Stimulated activated CD8-positive, alpha-beta memory T cell treated with anti-CD3 and anti-CD28 coated beads, Interleukin-15, amount 100 ng/mL, for 4 hours (primary cell): ENCODE measurements at places on chromosomes 6 and 20.

DNA sequence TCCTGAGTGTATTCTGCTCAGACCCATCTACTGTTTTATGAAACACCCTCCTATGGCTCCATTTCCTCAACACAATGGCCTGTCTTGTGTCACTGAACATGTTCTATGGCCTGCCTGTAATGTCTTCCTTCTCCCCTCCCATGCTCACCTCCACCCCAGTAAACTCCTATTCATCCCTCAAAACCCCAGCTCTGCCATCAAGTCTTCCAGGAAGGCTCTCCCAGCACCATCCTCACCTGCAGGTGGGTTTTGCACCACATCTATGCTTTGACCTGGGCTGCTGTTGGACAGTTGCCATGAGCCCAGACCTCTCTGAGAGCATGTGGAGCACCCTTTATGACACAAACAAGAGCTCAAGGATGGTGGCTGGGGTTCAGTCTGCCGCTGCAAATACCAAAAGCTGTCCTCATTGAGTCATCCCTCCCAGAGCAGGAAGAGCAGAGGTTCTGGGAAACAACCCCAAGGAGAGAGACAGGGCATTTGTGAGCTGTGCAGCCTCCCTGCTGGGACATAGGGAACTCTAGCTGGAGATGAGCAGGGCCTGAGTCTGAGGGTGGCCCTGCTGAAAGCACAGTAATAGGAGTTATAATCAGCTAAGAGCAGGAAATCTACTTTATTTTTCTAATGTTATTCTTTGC lies 93.8 kb upstream of the CD93 start:
- DNase-seq: no peak

DNA sequence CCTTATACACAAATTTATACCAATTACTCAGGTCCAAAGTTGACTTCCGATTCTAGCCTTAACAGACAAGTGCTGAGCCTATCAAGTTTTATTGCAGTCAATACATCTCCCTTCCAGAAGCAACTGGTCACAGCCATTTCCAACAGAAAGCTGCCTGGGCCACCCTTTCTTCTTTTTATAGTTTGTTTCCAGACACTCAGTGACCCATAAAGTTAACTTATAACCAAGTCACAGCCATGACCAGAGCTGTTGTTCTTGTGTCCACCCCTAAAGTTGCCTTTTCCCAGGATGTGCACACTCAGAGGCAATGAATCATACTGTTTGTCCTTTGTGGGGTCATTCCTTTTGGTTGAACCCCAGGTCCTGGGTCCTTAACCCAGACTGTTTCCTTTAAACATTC lies 89.9 kb downstream of the CD83 start:
- DNase-seq: no peak

- DNase-seq: no peak
Measured at GRCh38 chr20:3931664-3932063, 42.5 kb downstream of the PANK2 start.

- no peak for DNase-seq
Measured at GRCh38 chr6:119352001-119352400, 2.4 kb upstream of the MAN1A1 start.

GRCh38 chr6:132919045-132919860 lies 104.9 kb downstream of the RPS12 start:
- no peak for DNase-seq

DNA sequence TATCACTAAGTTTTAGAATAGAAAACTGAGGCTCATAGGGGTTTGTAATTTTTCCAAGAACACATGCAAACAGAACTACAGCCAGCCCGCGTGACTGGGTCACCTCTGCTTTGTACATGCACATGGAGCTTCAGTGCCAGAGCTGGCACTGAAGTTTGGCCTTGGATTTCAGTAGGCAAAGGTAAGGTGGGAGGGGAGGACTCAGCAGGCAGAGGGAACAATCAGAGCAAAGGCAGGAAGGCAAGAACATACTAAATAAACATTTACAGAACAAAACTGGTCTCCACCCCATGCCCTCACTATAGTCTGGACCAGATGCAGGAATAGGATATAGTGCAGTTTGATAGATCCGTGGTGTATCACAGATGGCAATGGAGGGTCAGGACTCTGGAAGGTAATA lies 13.6 kb upstream of the ABRACL start:
- DNase-seq: no peak

- DNase-seq: no peak
Measured at GRCh38 chr6:45001663-45002062, 326.5 kb upstream of the RUNX2 start.

DNA sequence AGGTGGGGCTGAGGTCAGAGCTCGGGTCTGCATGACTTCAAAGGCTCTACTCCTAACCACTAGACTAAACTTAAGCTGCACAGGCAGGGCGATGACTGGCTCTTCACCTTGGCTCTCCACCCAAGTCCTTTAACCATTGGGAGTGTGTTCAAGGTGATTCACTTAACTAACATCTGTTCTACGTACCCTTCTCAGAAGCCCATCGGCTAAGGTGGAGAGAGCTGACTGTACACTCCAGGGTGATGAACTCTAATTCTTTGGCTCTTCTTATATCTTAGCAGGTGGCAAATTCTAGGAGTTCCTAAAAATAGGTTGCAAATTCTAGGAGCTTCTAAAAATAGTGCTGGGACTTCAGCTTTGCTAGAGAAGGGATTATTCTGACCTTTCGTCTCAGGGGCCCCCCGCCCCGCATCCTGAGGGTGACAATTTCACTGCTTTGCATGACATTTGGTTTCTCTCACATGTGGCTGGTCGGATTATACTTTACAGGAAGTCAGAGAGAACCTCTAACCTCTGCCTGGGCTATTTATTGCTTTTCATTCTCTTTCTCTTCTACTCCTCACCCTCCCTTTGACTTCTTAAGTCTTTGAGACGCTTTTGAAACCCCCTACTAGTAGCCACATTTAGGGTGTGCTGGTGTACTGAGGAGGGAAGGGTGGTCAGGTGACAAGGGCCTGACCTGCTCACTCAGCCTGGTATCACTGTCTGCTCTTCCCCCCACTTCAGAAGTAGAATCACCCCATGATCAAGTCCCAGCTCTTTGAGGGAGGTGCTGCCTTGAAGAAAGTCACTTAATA lies 55.5 kb downstream of the PRDM1 start:
- DNase-seq: peak; percentile 34

- no peak for DNase-seq
Measured at GRCh38 chr6:124055963-124056362, 252.3 kb downstream of the NKAIN2 start.

GRCh38 chr6:30684386-30685156 lies 1.9 kb downstream of the PPP1R18 start:
- DNase-seq: no peak

- no peak for DNase-seq
Measured at GRCh38 chr6:11296449-11297375, 64.2 kb upstream of the NEDD9 start.

DNA sequence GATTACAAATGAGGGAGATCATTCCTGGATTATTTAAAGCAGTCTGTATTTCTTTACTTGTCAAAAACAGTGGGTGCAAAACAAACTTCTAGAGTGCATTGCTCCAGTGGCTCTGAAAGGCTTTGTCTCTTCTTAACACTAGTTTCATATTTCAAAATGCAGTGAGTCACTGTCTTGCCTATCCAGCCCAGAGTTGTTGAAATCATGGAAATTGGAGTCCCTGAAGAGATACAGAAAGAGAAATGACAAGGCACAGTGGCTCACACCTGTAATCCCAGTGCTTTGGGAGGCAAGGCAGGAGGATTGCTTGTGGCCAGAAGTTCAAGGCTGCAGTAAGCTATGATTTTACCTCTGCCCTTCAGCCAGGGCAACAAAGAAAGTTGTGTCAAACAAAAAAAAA lies 11.3 kb downstream of the SLC2A12 start:
- DNase-seq: no peak

- no peak for DNase-seq
Measured at GRCh38 chr6:125058546-125058945, 95.0 kb upstream of the TPD52L1 start.

DNA sequence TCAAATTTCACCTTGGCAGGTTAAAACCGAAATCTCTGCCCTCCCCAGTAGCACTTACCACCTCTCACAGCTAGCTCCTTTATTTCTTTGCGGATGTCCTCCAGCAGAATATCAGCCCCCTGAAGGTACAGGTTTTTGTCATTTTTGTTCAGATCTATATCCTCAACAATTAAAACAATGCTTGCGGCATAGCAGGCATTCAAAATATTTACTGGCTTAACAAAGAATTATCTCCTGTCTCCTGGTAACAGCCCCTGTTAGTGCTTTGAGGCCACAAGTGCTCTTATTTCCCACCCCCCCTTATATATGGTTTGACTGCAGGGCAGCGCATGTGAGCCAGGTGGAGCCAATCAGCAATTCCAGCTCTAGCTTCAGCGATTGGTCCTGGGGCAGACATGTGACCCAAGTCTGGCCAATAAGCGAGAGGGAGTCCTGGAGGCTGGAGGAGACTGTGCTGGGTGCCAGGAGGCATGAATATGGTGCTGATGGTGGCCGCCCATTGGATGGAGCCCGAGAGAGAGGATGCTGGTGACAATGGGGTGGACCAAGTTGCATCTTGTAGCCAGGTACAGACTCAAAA lies 21.0 kb downstream of the SULF2 start:
- no peak for DNase-seq

- no peak for DNase-seq
Measured at GRCh38 chr6:159608961-159609651, 83.9 kb downstream of the SOD2 start.

DNA sequence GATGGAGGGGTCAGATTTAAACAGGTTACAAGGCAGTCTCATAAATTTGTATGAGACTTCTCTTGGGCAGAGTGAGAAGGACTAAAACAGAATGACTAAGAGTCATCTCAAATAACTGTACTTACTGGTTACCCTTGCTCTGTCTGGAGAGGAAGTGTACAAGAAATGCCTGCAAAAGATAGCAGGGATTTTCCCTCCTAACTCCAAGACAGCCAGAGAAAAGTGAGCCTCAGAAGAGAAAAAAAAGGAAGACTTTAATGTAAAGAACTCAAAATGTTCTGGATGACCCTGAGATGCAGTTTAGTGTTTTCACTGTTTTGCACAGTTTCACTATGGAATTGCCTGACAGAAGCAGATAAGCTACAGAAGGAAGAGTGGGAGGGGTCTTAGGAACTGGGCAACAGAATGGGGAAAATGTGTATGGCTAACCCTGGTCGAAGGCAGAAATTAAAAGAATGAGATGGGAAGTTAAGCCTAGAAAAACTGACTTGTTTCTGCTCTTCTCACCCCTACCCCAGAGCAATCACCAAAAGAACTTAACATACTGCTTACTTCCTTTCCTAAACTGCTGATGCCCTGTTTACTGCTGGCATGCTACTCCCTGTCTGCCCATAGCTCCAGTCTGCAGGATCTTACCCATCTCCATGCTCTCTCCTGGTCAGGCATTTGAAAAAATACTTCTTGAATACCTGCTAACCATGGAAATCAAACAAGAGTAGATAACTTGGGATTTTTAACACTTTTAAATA lies 98.1 kb upstream of the MARCKS start:
- DNase-seq: no peak

- no peak for DNase-seq
Measured at GRCh38 chr6:56934876-56935275, 20.0 kb upstream of the BEND6 start.
